ENCODE measurements at places on chromosomes 16 and 17.

- no peaks in the 10 kb centered on the region for H3K36me3 ChIP-seq
- H3K4me1 ChIP-seq = no peaks in the 10 kb centered on the region
- H3K27ac ChIP-seq = no peak overlapping the region
- no peak for DNase-seq
- no peaks in the 10 kb centered on the region for H3K27me3 ChIP-seq
- H3K4me3 ChIP-seq = no peak overlapping the region
These were observed 196.1 kb downstream of the GSG1L start for GRCh38 chr16:27867122-27868110.

- H3K36me3 ChIP-seq = no peaks in the 10 kb centered on the region
- no peak for DNase-seq
- no peak overlapping the region for H3K27ac ChIP-seq
- no peaks in the 10 kb centered on the region for H3K27me3 ChIP-seq
- peaks cover 59% of the 10 kb centered on the region for H3K4me1 ChIP-seq
These were observed 51.5 kb downstream of the TENT4B start for GRCh38 chr16:50204453-50205108.

GRCh38 chr17:78895322-78895721 is 7.7 kb downstream of the CEP295NL start:
- no peaks in the 10 kb centered on the region for H3K36me3 ChIP-seq
- no peak overlapping the region for H3K4me3 ChIP-seq
- DNase-seq = no peak
- H3K4me1 ChIP-seq = peaks cover 42% of the 10 kb centered on the region
- H3K27me3 ChIP-seq = no peaks in the 10 kb centered on the region

- no peak overlapping the region for H3K4me3 ChIP-seq
- no peaks in the 10 kb centered on the region for H3K27me3 ChIP-seq
- no peaks in the 10 kb centered on the region for H3K4me1 ChIP-seq
- peak; percentile 37 for DNase-seq
- no peaks in the 10 kb centered on the region for H3K36me3 ChIP-seq
- H3K27ac ChIP-seq = no peak overlapping the region
These were observed 26.2 kb upstream of the PIK3R5 start for GRCh38 chr17:8991514-8992285.

GRCh38 chr16:57709663-57710062 is 15.1 kb downstream of the DRC7 start:
- no peaks in the 10 kb centered on the region for H3K36me3 ChIP-seq
- H3K4me1 ChIP-seq = no peaks in the 10 kb centered on the region
- no peak overlapping the region for H3K4me3 ChIP-seq
- H3K27ac ChIP-seq = no peak overlapping the region

DNA sequence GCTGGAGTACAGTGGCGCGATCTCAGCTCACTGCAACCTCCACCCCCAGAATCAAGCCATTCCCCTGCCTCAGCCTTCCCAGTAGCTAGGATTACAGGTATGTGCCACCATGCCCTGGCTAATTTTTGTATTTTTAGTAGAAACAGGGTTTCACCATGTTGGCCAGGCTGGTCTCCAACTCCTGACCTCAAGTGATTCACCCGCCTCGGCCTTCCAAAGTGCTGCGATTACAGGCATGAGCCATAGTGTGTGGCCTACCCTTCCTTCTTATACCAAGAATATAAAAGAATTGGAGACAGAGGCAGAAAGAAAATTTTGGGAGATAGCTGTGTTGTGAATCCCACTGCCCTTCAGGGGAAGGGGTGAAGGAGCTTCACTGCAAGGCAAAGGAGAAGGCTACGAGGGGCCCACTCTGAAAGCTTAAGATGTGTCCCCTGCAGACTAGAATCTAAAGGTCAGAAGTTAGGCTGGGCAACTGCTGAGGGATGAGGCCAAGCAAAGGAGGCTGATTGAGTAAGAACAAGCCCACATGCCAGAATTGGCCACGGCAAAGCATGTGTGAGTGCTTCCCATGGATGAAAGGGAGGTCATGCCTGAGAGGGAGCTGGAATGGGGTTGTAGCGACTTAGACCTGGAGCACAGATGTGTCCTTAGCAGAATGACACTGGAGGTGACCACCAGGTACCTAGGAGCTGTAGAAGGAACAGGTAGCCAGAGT is 8.4 kb upstream of the CRYBA1 start:
- H3K4me1 ChIP-seq = no peaks in the 10 kb centered on the region
- no peak for DNase-seq
- no peak overlapping the region for H3K27ac ChIP-seq
- H3K4me3 ChIP-seq = no peak overlapping the region
- H3K27me3 ChIP-seq = no peaks in the 10 kb centered on the region
- no peaks in the 10 kb centered on the region for H3K36me3 ChIP-seq

DNA sequence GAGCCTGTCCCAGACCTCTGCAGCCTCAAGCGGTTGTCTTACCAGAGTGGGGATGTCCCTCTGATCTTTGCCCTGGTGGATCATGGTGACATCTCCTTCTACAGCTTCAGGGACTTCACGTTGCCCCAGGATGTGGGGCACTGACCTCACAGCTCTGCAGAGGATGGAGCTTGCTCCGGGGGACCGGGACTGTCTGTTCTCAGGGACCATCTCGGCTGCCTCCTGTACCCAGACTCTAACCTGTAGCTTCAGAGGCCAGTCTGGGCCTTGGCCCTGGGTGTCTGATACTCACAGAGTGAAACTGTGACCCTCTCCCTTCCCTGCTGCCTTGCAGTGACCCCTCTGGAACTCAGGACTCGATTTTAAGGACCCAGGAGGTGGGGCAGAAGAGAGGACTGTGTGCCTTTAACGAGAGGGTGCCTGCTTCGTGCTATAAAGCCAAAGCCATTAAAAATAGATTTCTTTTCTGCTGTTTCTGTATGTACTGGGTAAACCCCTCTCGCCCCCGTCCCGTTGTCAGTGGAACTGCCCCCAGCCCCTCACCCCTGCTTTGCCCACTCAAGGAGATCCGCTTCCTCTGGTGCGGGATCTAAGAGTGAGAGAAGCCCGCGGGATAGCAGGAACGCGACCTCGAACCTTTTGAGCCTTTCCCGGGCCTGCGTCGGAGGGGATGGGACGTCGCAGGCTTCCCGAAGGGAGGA is 1.1 kb upstream of the LLGL2 start:
- H3K27ac ChIP-seq = peak overlapping the region; percentile 37
- DNase-seq = no peak
- peaks cover 12% of the 10 kb centered on the region for H3K27me3 ChIP-seq
- peaks cover 5% of the 10 kb centered on the region for H3K4me1 ChIP-seq

All from gastrocnemius medialis (tissue), 4 donors.